IMR-90 (cell line): ENCODE measurements at places on chromosomes 1 and 21. TPM values are rescaled to one million over a fixed set of nuclear protein-coding genes. Genes with fewer than 3 reads are reported as not detected.

IL10 gene
- total RNA-seq, result not detected in 2 replicates

- peaks cover 20% of the 10 kb centered on the region for H3K36me3 ChIP-seq
- no peak overlapping the region for H3K27ac ChIP-seq
- H3K4me1 ChIP-seq, result peaks cover 7% of the 10 kb centered on the region
- DNase-seq, result no peak
These were observed 2.6 kb downstream of the HMGN2 start for GRCh38 chr1:26474818-26475217.

DNA sequence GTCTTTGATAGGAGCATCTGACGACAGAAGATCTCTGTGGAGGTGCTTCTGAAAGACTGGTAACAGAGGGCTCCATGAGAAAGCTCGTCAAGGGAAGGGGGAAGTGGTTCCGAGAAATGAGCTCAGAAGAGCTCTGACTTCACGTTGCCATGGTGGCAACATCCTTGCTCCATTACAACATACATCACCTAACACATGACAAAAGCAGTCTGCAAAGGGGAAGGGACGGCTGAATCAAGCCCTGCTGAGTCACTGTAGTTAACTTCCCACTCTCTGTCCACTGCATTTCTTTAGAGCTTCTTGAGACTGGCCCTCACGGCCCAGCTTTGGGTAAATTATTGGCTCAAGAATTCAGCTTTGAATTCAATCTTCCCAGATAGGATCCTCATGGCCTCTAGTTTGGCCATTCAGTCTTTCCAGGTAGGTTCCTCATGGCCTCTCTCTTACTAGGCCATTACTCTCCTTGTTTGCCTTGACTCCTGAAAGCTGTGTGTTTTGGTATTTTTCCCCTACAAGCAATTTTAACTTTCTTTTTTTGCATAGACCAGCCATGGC is 88.0 kb upstream of the ZNF648 start:
- H3K27me3 ChIP-seq, result no peaks in the 10 kb centered on the region
- H3K4me3 ChIP-seq, result no peak overlapping the region
- no peak overlapping the region for H3K27ac ChIP-seq
- no peaks in the 10 kb centered on the region for H3K36me3 ChIP-seq

DNA sequence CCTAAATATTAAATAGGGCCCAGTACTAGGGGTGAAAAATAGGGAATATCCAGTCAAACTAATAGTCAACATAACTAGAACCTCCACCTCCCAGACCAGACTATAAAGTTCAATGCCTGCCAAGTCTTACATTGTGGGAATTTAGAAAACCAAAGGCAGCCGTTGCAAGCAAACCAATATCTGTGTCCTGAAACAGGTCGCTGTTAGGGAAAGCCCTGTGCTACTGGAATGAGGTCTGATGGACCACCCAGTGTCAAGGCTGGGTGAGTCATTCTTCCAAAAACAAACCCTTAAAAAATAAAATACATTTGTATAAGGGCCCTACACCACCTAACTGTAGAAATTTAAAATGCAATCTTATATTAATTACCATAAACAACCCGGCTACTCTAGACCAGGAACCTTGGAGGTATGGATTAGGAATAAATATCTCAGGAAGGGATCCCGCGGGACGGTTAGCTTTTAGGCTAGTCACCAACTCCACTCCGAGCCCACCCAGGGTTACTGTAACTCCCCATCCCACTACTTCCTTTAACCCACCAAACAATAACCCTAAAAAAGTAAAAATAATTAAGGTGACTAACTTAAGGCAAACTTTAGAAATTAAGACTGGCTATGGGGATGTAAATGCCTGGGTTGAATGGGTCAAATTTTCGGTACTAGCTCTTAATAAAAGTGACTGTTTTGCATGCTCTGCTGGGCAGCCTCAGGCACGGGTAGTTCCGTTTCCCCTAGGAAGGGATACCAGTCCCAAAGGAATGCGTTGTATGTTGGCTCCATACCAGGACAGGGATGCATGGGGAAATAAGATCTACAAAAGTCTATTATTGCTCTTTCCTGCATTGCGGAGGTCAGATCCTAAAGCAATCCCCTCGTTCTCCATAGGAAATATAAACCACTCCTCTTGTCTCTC is 65.4 kb upstream of the TLR5 start:
- no peak overlapping the region for H3K4me3 ChIP-seq
- no peak overlapping the region for H3K27ac ChIP-seq
- H3K4me1 ChIP-seq, result no peaks in the 10 kb centered on the region
- DNase-seq, result no peak

RHBDL2 gene
- total RNA-seq, result 0.28 and 0.36 TPM in 2 replicates

GRCh38 chr1:9344426-9345200 is 51.9 kb downstream of the SPSB1 start:
- H3K4me3 ChIP-seq, result no peak overlapping the region
- no peaks in the 10 kb centered on the region for H3K27me3 ChIP-seq
- no peak overlapping the region for H3K27ac ChIP-seq
